ENCODE measurements at places on chromosomes 2 and 18.

- DNase-seq: no peak
These were observed 36.6 kb upstream of the IKZF2 start for GRCh38 chr2:213187833-213188532.

GRCh38 chr2:218374795-218375194 lies 7.3 kb upstream of the SLC11A1 start:
- DNase-seq: no peak

- no peak for DNase-seq
These were observed 107.9 kb downstream of the MAP4K4 start for GRCh38 chr2:101805152-101806088.

DNA sequence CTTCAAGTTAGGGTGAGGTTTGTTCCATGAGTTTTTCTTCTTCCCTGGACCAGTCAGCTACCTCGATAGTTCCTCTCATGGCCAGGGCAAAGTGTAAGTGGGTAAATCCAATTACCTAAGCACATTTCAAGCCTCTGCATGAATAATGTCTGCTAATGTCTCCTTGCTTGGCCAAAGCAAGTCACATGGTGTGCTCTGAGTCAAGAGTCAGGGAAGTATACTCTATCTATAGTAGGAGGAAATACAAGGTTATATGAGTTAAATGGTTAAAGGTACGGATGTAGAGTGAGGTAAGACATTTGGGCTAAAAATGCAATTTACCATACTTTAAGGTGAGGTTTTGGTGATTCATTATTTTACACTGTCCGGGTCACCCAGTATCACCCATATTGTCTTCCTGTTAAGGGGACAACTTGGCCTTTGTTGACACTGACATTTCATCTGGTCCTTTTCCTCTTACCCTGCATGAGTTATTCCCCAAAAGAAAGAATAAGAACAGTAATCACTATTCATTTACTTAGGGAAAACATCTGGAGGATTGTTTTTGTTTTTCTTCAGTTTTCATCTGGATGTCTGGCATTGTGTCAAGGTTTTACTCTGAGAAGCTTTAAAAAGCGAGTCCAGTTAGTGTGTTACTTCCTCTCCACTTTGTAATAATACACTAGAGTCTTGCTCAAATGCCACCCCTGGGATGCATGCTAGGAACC lies 405.5 kb downstream of the RND3 start:
- no peak for DNase-seq

- no peak for DNase-seq
These were observed 61.5 kb upstream of the TWIST2 start for GRCh38 chr2:238786379-238786778.

GRCh38 chr2:9250498-9251153 lies 44.0 kb downstream of the ASAP2 start:
- DNase-seq: no peak

- DNase-seq: peak; percentile 23
These were observed 33.2 kb upstream of the FHL2 start for GRCh38 chr2:105432044-105432399.

- DNase-seq: no peak
These were observed 489.9 kb downstream of the NYAP2 start for GRCh38 chr2:225889452-225889851.

GRCh38 chr2:200026332-200027230 lies 71.2 kb downstream of the MAIP1 start:
- no peak for DNase-seq

DNA sequence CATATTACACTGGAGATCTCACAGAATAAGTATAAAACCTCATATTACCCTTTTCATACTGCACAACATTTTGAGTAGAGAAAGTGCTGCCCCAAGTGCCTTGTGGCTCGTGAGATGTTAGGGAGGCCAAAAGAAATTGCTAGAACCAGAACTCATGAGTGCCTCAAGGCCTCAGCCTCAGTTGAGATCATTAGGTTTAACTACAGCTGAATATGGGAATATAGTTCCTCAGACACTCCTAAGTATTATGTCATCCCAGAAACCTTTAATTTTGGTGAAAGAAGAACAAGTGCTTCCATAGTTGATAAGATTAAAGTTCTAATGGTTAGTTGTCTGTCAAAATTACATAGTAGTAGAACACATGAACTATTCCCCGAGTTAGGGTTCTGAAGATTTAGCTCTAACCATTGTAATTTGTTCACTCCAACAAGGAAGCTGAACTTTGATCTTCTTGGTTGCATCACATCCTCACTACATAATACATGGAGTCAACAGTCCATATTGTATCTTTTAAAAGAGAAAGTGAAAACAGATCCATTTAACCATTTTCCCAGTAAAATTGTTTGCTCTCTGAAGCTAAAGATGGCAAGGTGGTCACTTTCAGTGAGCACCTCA lies 9.6 kb upstream of the AQP4 start:
- DNase-seq: no peak

GRCh38 chr18:8794156-8794933 lies 89.0 kb downstream of the MTCL1 start:
- DNase-seq: no peak

DNA sequence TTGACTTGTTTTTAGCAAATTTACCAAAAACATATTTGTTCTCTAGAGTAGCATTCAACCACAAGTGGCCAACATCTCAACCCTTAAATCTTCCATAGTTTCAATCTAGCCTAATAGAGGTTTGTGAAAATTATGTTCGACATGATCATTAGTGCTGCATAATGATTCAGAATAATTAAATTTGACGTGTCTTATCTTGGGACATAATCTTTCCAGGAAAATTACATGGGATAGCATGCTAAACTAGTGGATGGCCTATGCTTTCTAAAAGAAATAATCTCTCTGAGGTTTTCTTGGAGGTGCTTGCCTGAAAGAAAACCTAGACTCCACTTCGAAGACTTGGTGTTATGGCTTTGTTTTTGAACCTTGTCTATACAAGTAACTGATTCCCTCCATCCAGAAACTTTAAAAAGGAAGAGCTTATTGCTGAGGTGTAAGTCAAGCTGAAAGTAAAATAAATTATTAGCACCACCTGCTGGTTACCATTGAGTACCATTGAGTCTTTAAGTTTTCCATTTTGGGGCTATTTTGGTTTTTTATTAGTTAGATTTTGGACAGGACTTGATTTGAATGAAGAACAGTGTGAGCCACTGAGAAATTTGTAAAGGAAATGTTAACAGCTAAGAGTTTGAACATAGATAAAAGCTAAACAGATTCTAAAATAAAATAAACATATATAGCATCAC lies 32.7 kb downstream of the COX7A2L start:
- DNase-seq: no peak

DNA sequence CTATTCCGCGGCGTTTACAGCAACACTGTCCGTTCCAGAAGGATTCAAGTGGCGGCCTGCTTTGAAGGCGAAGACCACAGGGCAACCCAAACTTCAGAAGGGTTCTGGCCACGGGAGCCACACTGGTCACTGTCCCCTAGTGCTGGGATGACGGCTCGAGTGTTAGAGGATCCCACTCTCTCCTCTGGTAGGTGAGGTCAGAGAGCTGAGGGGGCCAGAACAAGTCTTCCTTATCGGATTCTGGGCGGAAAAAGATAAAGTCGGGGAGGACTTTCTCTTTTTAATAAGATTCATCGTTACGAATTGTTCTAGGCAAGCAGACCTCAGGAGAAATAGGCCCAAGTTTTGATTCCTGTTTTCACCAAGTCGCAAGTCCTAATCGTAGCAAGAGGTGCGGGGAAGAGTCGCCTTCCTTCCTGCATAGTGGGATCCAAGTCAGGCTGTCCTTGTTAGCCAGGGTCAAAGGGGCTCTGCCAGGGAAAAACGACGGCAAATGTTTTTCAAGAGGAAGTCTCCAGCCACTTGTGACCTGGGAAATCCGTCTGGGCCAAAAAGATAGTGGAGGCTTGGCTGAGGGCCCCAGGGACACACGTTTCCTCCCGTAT lies 864 bp upstream of the MYL12A start:
- no peak for DNase-seq

- peak; percentile 75 for DNase-seq
These were observed 535 bp downstream of the HOXD3 start for GRCh38 chr2:176157499-176158185.

GRCh38 chr18:2547477-2548087 lies 23.7 kb downstream of the METTL4 start:
- peak; percentile 21 for DNase-seq

- DNase-seq: peak; percentile 6
These were observed 45.2 kb upstream of the NFU1 start for GRCh38 chr2:69482471-69482870.

Measured in NCI-H1105 (cell line).